Naive thymus-derived CD4-positive, alpha-beta T cell (primary cell): ENCODE measurements at places on chromosomes 3 and 15. TPM values are rescaled to one million over a fixed set of nuclear protein-coding genes. Genes with fewer than 3 reads are reported as not detected.

SLC22A14 gene
- total RNA-seq: 0.15 TPM in 1 of 2 replicates, not detected in the other

DNA sequence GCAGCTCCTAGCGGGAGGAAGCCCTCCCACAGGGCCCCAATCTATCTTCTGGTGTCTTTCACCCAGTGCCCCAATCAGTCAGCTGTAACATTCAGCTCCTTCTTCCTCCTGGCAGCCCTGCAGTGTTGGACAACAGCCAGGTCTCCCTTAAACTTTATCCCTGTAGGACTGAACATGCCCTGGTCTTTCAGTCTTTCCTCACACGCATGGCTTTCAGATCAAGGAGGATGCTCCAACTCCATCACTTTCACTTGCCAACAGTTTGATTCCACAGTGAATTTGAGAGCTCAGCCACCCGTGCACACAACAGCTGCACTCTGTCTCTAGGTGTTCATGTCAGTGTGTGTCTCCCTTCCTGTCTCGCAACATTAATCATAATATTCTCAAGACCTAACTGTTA lies 28.5 kb upstream of the LRRC34 start:
- H3K36me3 ChIP-seq: no peaks in the 10 kb centered on the region
- H3K27me3 ChIP-seq: no peaks in the 10 kb centered on the region
- no peak overlapping the region for H3K4me3 ChIP-seq
- no peak for DNase-seq

DNA sequence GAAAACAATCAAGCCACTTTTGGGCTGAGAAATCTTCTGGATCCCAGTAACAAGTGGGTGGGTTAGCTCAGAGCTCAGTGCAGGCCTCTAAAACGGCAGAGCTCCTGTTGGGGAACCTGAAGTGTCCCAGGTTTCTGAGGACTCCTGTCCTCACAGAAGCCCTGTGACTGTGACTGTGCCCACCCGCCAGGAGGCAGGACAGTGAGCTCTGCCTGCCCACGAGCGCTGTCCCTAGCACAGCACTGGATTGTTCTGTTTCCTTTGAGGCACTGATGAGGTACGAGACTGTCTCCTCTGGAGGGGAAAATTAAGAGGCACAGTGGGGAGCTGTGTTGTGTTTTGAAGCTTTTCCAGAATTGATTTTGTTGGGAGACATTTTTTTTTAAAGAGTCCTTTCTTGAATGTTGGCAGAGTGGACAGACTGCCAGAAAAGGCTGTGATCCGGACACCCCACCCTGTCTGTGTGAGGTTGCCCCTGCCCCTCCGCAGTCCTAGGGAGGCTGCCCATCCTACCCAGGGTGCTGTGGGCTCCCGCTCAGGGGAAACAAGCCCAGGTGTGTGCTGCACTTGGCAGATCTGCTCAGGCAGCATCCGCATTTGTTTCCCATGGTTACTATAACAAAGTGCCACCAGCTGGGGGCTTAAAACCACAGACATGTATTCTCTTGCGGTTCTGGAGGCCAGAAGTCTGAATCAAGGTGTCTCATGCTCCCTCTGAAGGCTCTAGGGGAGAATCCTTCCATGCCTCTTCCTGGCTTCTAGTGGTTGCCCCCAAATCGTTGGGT lies 66.6 kb upstream of the LARS2 start:
- H3K4me1 ChIP-seq: no peaks in the 10 kb centered on the region
- H3K27ac ChIP-seq: no peak overlapping the region
- no peak overlapping the region for H3K4me3 ChIP-seq
- no peaks in the 10 kb centered on the region for H3K27me3 ChIP-seq
- no peaks in the 10 kb centered on the region for H3K36me3 ChIP-seq

- no peaks in the 10 kb centered on the region for H3K4me1 ChIP-seq
- H3K27me3 ChIP-seq: no peaks in the 10 kb centered on the region
- H3K36me3 ChIP-seq: no peaks in the 10 kb centered on the region
- H3K27ac ChIP-seq: no peak overlapping the region
- no peak overlapping the region for H3K4me3 ChIP-seq
Observed at GRCh38 chr3:176521531-176522175, 675.6 kb downstream of the TBL1XR1 start.

- peaks cover 17% of the 10 kb centered on the region for H3K36me3 ChIP-seq
- no peaks in the 10 kb centered on the region for H3K27me3 ChIP-seq
- no peak overlapping the region for H3K4me3 ChIP-seq
- no peaks in the 10 kb centered on the region for H3K4me1 ChIP-seq
- no peak overlapping the region for H3K27ac ChIP-seq
Observed at GRCh38 chr3:195709676-195710085, 11.1 kb upstream of the MUC20 start.
